Naive thymus-derived CD8-positive, alpha-beta T cell (primary cell): ENCODE measurements at places on chromosomes 5 and 9.

DNA sequence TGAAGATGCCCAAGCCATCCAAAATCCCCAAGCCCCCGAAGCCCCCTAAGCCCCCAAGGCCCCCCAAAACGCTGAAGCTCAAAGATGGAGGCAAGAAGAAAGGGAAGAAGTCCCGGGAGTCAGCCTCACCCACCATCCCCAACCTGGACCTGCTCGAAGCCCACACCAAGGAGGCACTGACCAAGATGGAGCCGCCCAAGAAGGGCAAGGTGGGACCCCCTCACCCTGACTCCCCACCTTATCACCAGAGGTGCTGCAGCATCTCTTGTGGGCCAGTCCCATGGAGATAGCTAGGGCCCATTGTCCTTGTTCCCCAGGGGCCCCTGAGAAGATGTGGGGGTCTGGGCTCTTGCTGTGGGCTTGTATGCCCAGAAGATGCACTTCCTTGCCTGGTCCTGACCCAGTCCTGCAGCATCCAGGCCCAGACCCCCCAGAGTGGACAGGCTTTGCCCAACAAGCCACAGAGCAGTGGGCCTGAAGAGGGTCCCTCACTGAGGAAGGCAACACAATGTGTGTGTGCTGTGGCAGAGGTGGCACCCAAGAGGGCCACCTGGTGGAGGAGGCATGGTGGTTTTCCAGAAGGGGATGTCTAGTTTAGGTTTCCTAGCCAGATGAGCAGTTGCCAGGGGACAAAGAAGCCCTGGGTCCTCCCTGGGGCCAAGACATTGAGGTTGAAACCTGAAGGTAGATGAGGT lies 84.1 kb downstream of the PHF2 start:
- no peaks in the 10 kb centered on the region for H3K36me3 ChIP-seq
- H3K27me3 ChIP-seq: no peaks in the 10 kb centered on the region
- H3K4me1 ChIP-seq: peaks cover 2% of the 10 kb centered on the region
- peak; percentile 49 for DNase-seq
- no peak overlapping the region for H3K4me3 ChIP-seq
- H3K27ac ChIP-seq: no peak overlapping the region

GRCh38 chr5:140553657-140554056 lies 3.6 kb downstream of the SRA1 start:
- no peaks in the 10 kb centered on the region for H3K27me3 ChIP-seq
- H3K27ac ChIP-seq: peak overlapping the region; percentile 70
- no peak for DNase-seq
- H3K4me3 ChIP-seq: peak overlapping the region; percentile 2

DNA sequence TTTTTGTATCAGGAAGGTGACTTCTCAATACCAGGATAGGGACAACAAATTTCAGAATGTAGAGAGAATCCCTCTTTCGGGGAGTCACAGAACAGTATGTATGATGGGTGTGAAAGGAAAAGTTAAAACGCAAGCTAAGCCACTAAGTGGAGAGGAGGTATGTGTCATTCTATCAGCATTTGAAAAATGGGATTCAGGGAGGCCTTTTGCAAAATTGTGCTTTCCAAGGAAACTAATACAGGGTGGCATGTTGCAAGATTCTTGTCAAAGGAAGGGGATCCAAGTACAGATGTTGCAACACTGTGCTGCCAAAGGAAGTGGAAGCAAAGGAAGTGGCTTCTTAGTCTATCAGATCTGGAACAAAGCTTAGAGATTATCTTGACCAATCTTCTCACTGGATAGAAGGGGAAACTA lies 12.6 kb upstream of the TNIP1 start:
- DNase-seq: no peak
- no peaks in the 10 kb centered on the region for H3K27me3 ChIP-seq
- H3K4me1 ChIP-seq: peaks cover 68% of the 10 kb centered on the region
- H3K4me3 ChIP-seq: no peak overlapping the region
- no peaks in the 10 kb centered on the region for H3K36me3 ChIP-seq

GRCh38 chr9:92538541-92538940 lies 2.8 kb upstream of the ECM2 start:
- H3K27ac ChIP-seq: no peak overlapping the region
- no peak for DNase-seq
- H3K4me3 ChIP-seq: no peak overlapping the region
- H3K27me3 ChIP-seq: no peaks in the 10 kb centered on the region
- H3K36me3 ChIP-seq: no peaks in the 10 kb centered on the region
- no peaks in the 10 kb centered on the region for H3K4me1 ChIP-seq

GRCh38 chr5:175867587-175868347 lies 3.6 kb upstream of the CPLX2 start:
- no peaks in the 10 kb centered on the region for H3K36me3 ChIP-seq
- peaks cover 15% of the 10 kb centered on the region for H3K27me3 ChIP-seq

DNA sequence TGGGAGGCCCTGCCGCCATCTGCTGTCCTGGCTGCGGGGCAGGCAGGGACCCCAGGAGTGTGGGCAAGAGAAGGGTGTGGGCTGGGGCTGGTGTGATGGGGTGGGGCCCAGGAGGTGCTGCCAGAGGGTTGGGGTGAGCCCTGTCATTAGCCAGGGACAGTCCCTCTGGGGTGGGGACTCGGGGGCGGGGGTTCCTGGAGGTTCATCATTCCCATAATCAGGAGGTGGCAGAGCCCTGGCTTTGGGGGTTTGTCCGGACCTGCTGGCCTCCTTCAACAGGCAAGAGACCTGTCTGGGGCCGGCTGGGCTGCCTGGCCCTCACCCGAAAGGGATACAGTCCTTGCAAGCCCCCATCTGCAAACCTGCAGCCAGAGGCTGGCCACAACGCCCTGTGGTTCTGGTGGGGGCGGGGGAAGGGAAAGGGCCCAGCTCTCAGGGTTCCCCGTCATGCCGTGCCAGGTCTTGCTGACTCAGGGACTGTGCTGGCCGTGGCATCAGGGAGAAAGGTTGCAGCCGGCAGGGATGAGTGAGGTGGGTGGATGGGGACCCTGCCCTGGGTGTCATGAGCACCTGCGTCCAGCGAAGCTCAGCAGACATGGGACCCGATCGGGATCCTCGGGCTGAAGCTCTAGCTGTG lies 65.2 kb downstream of the MRPL36 start:
- no peak overlapping the region for H3K4me3 ChIP-seq
- no peaks in the 10 kb centered on the region for H3K36me3 ChIP-seq
- no peak overlapping the region for H3K27ac ChIP-seq
- peaks cover 1% of the 10 kb centered on the region for H3K4me1 ChIP-seq
- DNase-seq: no peak

GRCh38 chr9:4139196-4139595 lies 160.7 kb downstream of the GLIS3 start:
- H3K4me1 ChIP-seq: no peaks in the 10 kb centered on the region
- DNase-seq: no peak
- peaks cover 1% of the 10 kb centered on the region for H3K27me3 ChIP-seq
- no peaks in the 10 kb centered on the region for H3K36me3 ChIP-seq
- no peak overlapping the region for H3K4me3 ChIP-seq

- no peaks in the 10 kb centered on the region for H3K36me3 ChIP-seq
- H3K27ac ChIP-seq: no peak overlapping the region
- peaks cover 3% of the 10 kb centered on the region for H3K27me3 ChIP-seq
- peaks cover 5% of the 10 kb centered on the region for H3K4me1 ChIP-seq
- H3K4me3 ChIP-seq: no peak overlapping the region
Observed at GRCh38 chr5:71782393-71782770, 63.3 kb downstream of the CARTPT start.

DNA sequence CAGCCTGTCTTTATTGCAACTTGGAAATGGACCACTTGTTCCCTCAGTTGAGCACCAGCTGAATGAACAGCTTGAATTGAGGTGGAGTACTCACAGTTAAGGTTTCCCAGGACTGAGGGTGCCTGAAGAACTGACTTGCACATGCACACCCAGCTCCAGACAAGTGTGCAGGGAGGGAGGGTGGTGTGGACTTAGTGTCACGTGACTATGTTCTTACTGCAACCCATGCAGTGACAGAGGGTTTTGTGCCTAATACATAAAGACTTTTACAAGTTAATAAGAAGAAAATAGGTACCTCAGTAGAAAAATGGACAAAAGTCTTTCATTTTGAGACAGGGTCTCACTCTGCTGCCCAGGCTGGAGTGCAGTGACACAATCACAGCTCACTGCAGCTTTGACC lies 18.0 kb downstream of the BARX1 start:
- H3K27ac ChIP-seq: no peak overlapping the region
- H3K27me3 ChIP-seq: peaks cover 69% of the 10 kb centered on the region
- H3K4me3 ChIP-seq: no peak overlapping the region
- DNase-seq: no peak
- H3K4me1 ChIP-seq: no peaks in the 10 kb centered on the region

GRCh38 chr9:83062651-83063527 lies at the start of gene RASEF:
Gene RASEF (minus strand): TSS chr9:83063142. CDS start chr9:83062867, 275 bp downstream.
- H3K4me3 ChIP-seq: no peak within 1 kb of the TSS
- DNase-seq: no peak
- peaks cover 44% of the 10 kb centered on the region for H3K27me3 ChIP-seq
- peaks cover 1% of the 10 kb centered on the region for H3K36me3 ChIP-seq
- H3K4me1 ChIP-seq: peaks cover 2% of the 10 kb centered on the region
- H3K27ac ChIP-seq: no peak within 1 kb of the TSS

GRCh38 chr9:35424356-35425352 lies 65.3 kb upstream of the RUSC2 start:
- H3K4me1 ChIP-seq: no peaks in the 10 kb centered on the region
- H3K27me3 ChIP-seq: peaks cover 27% of the 10 kb centered on the region
- no peak overlapping the region for H3K27ac ChIP-seq
- DNase-seq: no peak
- peaks cover 12% of the 10 kb centered on the region for H3K36me3 ChIP-seq

GRCh38 chr5:56480705-56481427 lies 247.7 kb upstream of the ANKRD55 start:
- no peaks in the 10 kb centered on the region for H3K36me3 ChIP-seq
- DNase-seq: peak; percentile 28
- peak overlapping the region; percentile 88 for H3K27ac ChIP-seq
- H3K4me1 ChIP-seq: peaks cover 29% of the 10 kb centered on the region
- H3K27me3 ChIP-seq: peaks cover 10% of the 10 kb centered on the region

DNA sequence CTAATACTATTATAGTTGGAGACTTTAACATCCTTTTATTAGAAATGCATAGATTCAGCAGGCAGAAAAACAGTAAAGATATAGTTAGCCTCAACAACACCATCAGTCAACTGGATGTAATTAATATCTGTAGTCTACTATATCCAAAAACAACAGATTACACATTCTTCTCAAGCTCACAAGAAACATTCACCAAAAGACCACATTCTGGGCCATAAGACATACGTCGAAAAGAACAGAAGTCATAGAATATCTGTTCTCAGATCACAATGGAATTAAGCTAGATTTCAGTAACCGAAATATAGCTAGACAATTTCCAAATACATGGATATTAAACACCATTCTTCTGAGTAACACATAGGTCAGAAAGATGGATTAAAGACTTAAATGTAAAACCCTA lies 336.6 kb upstream of the RPS23 start:
- no peak overlapping the region for H3K4me3 ChIP-seq
- no peaks in the 10 kb centered on the region for H3K27me3 ChIP-seq
- DNase-seq: no peak
- no peak overlapping the region for H3K27ac ChIP-seq
- H3K36me3 ChIP-seq: no peaks in the 10 kb centered on the region
- H3K4me1 ChIP-seq: no peaks in the 10 kb centered on the region

DNA sequence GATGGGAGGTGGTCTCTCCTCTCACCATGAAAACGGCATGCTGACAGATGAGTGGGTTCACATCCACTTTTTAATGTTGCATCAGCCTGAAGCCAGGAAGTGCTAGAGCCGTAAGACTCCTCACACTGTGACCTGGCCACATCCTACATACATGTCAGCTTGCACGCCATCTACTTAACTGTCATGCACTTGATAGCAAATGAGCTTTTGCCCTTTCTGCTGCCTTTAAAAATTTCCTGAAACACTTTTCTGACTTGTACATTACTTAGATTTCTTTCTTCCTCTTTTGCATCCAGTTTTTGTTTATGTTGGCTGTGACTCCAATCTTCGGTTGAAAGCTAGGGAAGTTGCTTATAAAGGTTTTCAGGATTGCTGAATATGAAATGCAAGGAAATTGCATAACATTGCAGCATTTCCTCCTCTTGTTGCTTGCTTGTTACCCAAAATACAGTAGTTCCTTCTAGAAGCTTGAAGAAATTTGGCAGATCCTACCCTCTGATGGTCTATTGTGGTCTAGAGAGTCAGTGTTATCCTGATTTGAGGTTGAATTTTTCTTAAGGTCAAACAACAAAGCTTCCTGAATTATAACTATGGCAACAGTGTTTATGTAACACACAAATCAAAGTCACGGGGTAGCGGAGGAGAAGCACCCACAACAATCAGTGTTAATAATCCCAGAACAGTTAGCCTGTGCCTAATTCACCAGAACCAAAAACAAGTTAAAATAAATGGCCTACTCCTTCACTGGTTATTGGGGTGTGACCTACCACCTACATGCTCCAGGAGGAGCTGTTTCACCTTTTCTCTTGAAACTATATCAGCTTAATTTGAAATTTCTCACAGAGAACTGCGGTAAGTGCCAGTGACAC lies 232.5 kb downstream of the ARHGAP26 start:
- peak; percentile 49 for DNase-seq
- H3K27me3 ChIP-seq: no peaks in the 10 kb centered on the region
- peaks cover 9% of the 10 kb centered on the region for H3K36me3 ChIP-seq
- peak overlapping the region; percentile 52 for H3K4me3 ChIP-seq
- H3K4me1 ChIP-seq: peaks cover 90% of the 10 kb centered on the region
- H3K27ac ChIP-seq: peak overlapping the region; percentile 94

DNA sequence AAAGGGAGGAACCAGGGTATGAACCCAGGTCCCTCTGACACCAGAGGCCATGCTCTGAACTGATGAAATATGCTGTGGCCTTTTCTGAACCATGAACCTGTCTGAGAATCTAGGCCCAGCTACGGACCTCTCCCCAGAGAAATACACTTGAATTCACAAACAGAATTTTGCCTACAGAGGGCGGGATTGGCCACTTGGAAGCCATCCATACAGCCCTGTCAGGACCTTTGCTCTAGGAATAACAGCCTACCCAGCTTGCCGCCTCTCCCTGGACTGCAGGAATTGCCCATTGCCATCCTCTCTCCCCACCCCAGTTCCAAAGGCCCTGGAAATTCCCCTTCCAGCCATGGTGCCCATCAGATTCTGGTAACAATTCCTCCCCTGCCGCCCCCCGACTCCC lies 26.6 kb downstream of the MORN5 start:
- H3K36me3 ChIP-seq: no peaks in the 10 kb centered on the region
- no peak overlapping the region for H3K27ac ChIP-seq
- H3K4me1 ChIP-seq: no peaks in the 10 kb centered on the region
- no peak for DNase-seq
